Activated T-cell treated with anti-CD3 and anti-CD28 coated beads for 24 hours (primary cell): ENCODE measurements at places on chromosomes 11 and 22.

- DNase-seq, result no peak
Observed at GRCh38 chr11:111684251-111684650, 81.9 kb downstream of the PPP2R1B start.

DNA sequence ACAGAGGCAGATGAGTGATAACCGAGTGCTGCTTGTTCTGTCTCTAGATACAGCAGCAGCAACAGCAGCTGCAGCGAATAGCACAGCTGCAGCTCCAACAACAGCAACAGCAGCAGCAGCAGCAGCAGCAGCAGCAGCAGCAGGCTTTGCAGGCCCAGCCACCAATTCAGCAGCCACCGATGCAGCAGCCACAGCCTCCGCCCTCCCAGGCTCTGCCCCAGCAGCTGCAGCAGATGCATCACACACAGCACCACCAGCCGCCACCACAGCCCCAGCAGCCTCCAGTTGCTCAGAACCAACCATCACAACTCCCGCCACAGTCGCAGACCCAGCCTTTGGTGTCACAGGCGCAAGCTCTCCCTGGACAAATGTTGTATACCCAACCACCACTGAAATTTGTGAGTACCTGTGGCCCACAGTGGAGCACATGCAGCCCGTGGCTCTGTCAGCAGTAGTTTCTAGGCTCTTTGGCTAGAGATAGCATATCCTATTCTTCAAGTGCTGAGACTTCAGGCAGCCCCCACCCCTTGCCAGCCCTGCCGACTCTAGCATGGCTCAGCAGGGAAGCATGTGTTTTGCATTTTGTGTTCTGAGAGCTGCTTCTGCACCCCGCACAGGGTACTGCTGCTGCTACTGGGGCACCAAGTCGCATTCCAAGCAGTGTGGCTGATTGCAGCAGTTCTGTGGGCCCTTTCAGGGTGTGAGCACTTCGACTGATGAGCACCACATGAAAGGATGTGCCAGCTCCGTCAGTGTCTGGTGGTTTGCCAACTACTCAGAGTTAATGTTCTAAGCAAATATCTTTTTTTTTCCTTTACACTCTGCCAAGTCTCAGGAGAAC lies 59.2 kb downstream of the MED15 start:
- no peak for DNase-seq

DNA sequence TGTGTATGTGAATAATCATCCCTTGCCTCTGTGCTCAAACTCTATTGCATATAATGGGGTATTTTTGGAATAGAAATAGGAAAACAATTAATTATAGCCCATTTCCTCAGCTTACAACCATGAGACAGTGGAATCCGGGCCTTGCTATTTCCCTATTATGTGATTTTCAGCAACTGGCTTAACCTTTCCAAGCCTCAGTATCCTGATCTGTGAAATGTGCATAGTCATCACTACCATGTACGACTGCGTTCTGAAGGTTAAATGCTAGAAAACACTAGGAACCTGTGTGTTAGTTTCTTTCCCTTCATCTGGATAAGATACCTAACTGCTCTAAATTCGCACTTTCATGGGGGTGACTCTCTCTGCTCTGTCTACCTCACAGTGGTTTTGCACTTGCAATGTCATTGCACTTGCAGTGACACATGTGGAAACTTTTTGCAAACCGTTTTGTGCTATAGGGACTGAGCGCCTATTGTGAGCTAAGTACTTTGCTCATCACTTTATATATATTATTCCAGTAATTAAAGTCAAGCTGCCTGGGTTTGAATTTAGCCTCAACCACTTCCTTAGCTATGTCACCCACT lies 48.3 kb downstream of the IRAG1 start:
- no peak for DNase-seq

DNA sequence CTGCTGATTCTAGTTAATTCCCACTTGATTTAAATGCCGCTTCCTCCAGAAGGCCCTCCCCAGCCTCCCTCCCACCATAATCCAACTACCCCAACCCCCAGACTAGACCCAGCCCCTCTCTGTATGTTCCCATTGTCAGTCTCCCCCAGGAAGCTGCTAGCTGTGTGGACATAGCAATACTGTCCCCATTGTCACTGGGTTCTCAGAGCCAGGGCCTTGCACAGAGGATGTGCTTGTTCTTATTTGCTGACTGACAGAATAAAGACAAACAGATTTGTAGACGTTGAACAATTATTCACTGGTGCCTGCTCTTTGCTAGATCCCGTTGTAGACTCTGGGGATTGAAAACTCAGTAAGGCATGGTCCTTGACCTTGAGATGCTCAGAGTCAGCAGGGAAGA lies 45.7 kb upstream of the NAV2 start:
- DNase-seq, result no peak

DNA sequence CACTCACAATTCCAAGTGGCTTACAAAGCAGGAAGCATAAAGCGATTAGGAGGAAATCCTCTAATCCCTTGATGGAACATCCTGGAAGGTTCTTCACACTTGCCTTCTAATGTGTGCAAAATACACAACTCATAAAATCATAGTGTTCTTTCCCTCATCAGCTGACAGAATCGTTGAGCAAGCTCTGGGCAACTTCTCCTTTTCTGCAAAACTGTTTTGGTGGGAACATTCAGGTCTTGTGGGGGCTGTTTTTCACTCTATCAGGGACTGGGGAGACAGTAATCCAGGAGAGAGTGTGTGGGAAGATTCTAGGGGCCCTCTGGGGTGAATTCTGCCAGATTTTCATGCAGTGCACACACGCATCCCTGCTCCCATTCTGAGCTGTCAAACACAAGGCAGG lies 53.2 kb downstream of the IRAG1 start:
- DNase-seq, result no peak

- no peak for DNase-seq
Observed at GRCh38 chr11:30255637-30256036, 24.8 kb downstream of the FSHB start.

GRCh38 chr11:36038541-36038940 lies 94.7 kb downstream of the LDLRAD3 start:
- DNase-seq, result no peak

- no peak for DNase-seq
Observed at GRCh38 chr11:29483831-29484230, 533.0 kb downstream of the KCNA4 start.

DNA sequence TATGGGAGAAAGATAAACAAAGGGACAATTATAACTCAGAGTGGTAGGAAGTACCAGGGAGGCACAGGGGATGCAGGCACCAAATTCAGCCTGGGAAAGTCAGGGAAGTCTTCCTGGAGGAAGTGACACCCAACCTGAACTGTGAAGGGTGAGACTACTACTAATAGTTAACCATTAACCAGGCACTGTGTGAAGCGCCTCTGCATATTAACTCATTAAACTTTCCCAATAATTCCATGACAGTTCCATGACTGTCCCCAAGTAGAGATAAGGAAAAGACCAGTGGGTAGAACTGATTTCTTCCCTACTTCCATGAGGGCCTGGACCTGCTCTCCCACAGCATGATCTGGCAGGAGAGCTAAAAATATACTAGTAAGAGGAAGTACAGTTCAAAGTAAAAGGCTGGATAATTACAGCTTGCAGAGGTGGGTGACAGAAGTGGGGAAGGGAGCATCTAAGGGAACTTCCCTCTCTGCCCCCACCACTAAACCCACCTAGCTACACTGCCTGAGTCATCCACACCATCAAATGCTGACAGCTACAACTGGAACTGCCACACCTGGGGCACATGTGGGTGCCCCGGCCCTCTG lies 4.7 kb upstream of the AP1B1 start:
- DNase-seq, result no peak

GRCh38 chr22:43001271-43002201 lies 13.4 kb downstream of the PACSIN2 start:
- no peak for DNase-seq

GRCh38 chr11:79274636-79275331 lies 166.0 kb downstream of the TENM4 start:
- no peak for DNase-seq

GRCh38 chr22:49812838-49813237 lies 14.8 kb downstream of the BRD1 start:
- DNase-seq, result no peak

- peak; percentile 40 for DNase-seq
Observed at GRCh38 chr11:128632141-128632791, 44.9 kb upstream of the ETS1 start.

- DNase-seq, result no peak
Observed at GRCh38 chr11:60762851-60763691, 6.4 kb downstream of the MS4A15 start.

GRCh38 chr22:46674367-46674781 lies 54.2 kb downstream of the GRAMD4 start:
- peak; percentile 93 for DNase-seq

- no peak for DNase-seq
Observed at GRCh38 chr22:28768701-28769393, 3.6 kb upstream of the CCDC117 start.

DNA sequence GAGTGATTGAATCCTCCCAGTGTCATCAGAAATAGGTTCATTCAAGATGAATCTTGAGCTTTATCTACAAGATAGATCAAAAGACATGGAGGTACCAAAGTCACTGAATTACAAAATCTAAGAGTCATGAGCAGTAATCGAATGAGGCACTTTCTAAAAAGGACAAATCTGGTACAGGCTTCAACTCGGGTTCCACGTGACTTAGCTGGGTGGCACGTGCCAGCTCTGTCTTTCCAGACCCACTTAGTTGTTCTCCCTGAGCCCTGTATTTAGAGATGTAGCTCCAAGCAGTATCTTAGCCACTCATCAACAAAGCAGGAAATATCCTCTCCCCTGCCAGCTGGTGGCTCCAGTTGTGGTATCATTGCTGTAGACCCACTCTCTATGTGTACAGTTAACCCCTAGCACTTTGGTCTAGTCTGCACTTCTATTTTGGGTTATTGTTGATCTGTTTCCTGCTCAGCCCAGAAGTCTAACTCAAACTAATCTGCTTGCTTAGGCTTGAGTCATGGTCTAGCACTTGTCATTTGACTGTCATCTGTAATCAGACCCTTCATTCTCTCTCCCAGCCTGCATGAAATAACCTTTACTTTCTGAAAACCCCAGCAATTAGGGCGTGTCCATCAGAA lies 528.7 kb downstream of the ETS1 start:
- no peak for DNase-seq

DNA sequence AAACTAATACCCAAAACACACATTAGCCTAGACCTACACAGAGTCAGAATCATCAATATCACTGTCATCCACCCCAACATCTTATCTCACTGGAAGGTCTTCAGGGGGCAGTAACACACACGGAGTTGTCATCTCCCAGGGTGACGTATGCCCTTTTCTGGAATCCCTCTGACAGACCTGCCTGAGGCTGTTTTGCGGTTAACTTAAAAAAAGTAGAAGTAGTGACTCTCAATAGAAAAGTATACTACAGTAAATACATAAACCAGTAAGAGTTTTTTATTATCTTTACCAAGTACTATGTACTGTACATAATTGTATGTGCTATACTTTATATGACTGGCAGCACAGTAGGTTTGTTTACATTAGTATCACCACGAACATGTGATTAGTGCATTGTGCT lies 80.5 kb downstream of the PGR start:
- no peak for DNase-seq

GRCh38 chr11:84969103-84969502 lies 658.0 kb downstream of the DLG2 start:
- no peak for DNase-seq

DNA sequence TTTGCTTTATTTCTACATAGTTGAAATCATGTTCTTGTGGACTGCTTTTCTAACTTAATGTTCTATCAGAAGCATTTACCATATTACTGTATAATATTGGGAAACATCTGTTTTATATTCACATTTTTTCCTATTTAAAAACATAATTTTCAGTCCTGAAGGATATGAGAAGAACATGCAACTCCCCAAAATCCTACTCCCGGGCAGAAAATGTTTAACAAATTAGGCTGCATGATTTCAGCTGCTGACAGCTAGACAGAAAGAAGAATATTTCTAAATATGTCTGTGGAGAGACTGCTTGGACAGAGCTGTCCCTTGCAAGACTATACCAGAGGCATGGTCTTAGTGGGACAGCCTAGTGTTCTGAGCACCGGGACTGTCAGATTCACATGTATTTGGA lies 15.7 kb upstream of the AMPD3 start:
- DNase-seq, result no peak

GRCh38 chr11:76216536-76217325 lies 10.4 kb upstream of the WNT11 start:
- DNase-seq, result no peak

- no peak for DNase-seq
Observed at GRCh38 chr22:46714550-46714949, 23.5 kb downstream of the CERK start.

GRCh38 chr11:196786-197731 lies 4.2 kb downstream of the SCGB1C1 start:
- DNase-seq, result no peak

GRCh38 chr11:75480185-75481175 lies 45.3 kb downstream of the GDPD5 start:
- no peak for DNase-seq
